CD4-positive, alpha-beta T cell treated with Interleukin-1 beta for 1 hour (primary cell): ENCODE measurements at places on chromosomes 11 and 22.
A peak's percentile ranks its signal among the peaks of the same experiment; 100 is the strongest.

DNA sequence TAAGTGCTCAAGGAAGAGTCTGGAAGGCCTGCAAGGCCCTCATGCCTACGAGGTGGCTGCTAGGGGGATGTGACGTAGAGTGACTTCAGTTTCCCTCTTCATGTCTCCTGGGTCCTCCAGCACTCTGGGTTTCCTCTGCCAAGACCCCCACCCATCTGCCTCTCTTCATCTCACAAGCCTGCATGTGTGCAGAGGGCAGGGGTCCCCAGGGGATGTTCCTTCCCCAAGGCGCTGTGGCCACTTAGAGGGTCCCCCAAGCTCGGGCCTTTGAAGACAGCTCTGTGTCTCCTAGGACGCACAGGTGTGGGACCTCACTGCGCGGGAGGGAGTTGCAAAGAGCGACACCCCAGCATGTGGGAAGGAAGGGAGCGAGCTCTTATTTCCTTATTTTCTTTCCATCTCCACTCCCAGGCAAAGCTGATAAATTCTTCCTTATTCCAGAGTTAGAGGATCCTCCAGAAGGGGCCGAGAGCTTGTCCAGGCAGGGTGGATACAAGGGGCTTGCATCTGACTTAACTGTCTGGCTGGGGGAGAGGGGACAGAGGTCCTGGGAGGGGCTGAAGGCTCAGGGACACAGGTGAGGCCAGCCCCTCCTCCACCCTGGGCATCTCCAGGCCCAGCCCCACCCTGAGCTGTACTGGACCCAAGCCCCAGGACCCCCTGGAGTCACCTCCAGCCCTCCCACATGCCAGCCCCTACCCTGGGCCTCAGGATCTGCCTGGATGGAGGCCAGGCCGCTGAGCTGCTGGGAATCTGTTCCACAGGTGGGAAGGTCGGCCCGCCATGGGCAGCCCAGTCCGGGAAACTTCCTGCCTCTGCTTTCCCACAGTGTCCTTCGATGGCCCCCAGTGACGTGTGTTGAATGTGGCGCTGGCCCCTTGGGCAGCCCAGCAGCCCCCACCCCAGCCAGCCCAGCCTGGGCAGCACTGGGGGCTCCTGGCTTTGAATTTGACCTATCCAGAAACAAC, 59.7 kb upstream of the KCNQ1OT1 start:
- DNase-seq: no peak

DNA sequence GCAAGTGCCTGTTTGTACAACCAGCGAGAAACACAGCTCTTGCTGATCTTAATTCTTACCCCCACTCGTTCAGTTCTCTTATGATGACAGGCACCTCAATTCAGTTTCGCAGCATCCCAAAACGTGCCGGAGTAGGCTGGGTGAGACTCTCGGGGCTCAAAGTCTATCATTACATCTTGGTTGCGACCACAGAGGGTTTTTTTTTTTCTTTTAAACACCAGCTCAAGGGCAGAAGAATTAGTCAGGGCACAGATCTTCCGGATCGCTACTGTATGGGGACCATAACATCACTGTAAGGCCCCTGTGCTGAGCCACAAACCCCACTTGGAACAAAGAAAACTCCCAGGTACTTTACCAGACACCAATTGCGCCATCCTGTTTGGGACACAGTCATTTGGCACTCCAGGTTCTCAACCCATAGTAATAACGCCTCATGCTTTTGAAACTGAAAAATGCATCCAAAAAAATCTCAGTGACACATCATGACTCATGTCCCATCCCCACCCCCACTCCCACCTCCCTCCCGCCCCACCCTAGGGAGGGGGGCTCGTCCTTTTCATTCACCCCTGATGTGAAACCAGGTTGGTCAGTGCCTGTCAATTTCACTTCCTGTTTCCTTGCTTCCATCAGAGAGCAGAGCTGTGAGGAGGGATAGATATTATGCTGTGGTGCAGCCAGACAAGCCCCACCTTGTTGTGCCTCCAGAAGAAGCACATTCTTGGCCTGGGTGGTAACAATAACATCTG, 41.0 kb upstream of the CD5 start:
- peak; percentile 76 for DNase-seq

DNA sequence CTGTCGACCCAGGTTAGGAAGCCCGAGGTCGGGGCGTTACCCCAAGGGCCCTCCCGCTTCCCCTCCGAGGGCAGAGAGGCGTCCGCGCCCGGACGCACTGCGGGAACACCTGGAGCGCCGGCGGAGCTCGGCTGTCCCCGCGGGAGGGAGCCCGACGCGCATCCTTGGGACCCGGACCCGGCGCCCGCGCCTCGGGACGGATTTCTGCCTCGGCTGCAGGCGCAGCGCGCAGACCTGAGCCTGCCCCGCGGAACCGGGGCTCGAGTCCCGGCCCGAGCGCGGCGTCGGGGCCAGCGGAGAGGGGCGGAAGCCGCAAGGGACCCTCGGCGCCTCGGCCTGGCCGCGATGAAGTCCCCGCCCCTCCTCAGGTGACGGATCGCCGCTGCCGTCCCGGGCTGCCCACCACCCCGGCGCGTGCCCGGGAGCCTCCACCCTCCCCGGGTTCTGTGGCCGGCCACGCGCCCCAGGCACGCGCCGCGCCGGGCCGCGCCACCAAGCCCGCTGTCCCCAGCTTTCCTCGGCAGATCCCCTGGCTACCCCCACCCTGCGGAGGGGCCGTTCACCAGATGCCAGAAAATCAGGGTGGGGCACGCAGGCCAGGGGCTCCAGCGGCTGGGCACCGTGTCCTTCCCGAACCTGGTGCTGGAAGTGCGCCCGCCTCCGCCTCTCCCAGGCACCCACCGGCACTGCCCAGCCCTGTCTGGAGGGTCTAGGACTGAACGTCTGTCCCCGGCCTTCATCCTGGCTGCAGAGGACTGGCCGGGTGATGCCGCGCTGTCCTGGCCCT, 410 bp downstream of the GLB1L3 start:
- DNase-seq: no peak

- no peak for DNase-seq
These were observed 13.6 kb upstream of the OMP start for GRCh38 chr11:77089004-77089545.

- DNase-seq: no peak
These were observed 20.5 kb upstream of the CCDC134 start for GRCh38 chr22:41779929-41780505.

- no peak for DNase-seq
These were observed 171.0 kb upstream of the ARHGAP20 start for GRCh38 chr11:110883256-110883655.

GRCh38 chr11:130606781-130607511, 158.5 kb downstream of the ADAMTS15 start:
- no peak for DNase-seq

GRCh38 chr11:133064152-133064877, 468.0 kb downstream of the OPCML start:
- no peak for DNase-seq

DNA sequence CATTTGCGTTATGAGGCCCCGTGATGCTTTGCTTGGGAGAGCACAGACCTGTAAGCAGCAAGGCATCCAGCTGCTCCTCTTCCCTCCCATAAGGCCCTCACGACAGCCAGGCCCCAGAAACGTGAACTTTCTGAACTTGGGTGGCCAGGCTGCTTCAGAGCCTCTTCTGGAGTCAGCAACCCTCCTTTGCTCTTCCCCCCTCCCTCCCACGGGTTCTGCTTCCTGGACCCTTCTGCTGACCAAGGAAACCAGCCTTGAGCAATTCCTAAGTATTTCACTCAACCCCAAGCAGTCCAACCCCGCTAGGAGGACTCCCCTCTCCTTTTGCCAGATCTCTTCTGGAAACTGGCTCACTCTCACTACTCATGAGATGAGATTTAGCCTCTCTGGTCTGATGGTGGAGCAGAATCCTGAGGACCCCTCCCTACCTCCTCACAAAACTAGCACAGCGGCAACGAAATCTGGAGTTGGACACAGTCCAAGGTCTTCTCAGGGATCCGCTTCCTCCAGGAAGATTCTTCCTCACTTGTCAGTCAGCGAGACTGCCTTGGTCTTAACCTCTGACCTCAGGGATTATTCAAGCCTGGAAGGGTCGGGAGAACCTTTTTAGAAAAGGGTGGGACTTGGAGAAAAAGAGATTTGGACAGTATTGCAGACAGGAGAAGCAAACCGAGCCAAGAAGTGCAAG, 86.2 kb downstream of the UBASH3B start:
- DNase-seq: no peak

GRCh38 chr11:119100246-119100970, 1.2 kb downstream of the DPAGT1 start:
- no peak for DNase-seq

DNA sequence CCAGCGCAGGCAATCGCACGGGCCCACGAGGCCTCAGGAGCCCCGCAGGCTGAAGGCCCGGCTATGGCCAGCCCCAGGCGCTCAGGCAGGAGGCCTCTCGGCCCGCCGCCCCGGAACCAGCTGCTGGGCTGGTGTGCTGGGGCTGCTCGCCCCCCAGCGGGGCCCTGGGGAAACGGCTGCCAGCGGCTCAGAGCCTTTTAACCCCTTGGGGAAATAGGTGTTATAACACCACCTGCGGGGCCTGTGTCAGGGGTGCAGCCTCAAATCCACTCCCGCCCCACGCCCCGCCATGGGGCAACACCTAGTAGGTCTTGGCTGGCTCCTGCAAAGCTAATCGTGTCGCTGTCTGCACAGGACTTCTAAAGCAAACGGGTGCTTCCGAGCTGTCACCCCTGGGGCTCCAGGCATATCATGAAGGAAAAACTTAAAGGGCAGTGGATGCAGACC, 237.4 kb downstream of the TTC28 start:
- DNase-seq: peak; percentile 70

GRCh38 chr11:43242401-43242800, 69.4 kb upstream of the API5 start:
- no peak for DNase-seq

DNA sequence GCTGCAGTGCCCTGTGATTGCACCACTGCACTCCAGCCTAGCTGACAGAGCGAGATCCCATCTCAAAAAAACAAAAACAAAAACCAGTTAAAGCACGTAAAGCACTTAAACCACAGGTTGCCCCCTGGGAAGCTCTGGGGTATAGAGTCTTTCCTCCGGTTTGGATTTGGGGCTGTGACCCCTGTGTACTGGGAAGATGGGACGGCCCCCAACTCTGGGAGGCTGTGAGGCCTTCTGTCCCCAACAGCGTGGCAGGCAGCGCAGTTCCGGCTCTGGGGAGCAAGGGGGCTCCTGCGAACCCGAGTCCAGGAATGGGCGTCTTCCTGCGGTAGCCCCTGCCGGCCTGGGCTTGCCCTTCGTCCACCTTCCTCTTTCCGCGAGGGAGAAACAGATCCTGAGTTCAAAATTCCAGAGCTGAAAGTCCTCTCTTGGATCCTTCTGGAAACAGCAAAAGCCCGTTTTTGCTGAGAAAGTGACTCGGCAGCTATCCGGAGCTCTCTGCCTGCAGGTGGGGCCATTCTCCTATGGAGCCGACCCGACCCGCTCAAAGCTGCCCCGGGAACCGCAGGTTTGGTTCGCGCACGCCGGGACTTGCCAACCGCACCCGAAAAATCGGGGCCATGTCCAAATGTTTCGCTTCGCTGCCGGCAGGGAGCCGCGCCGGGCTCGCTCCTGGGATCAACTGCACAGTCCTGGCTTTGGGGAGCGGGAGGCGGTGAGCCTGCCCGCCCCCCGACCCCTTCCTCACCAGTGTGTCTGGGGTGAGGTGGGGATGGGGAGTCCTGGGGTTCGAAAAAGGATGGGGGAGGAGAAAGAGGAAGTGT, 36.3 kb upstream of the POLA2 start:
- DNase-seq: peak; percentile 55

- no peak for DNase-seq
These were observed 29.1 kb upstream of the AQP11 start for GRCh38 chr11:77560605-77561004.

- no peak for DNase-seq
These were observed 6.1 kb downstream of the PI4KA start for GRCh38 chr22:20852503-20852902.

DNA sequence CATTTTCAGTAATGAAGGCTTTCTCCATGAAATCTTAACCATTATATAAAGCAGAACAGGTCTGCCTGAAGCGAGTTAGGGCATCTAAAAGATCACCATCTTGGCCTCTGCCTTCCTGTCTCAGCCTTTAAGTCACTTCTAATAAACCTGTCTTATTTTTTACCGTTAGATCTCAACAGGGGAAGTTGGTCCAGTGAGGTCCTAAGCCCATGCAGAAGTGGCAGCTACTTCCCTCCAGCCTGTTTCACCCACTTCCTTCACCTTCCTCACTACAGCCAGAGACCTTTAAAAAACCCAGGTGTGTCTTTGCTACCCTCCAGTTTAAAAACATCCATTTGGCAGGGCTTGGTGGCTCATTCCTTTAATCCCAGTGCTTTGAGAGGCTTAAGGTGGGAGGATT, 14.1 kb upstream of the LIPT2 start:
- DNase-seq: no peak

DNA sequence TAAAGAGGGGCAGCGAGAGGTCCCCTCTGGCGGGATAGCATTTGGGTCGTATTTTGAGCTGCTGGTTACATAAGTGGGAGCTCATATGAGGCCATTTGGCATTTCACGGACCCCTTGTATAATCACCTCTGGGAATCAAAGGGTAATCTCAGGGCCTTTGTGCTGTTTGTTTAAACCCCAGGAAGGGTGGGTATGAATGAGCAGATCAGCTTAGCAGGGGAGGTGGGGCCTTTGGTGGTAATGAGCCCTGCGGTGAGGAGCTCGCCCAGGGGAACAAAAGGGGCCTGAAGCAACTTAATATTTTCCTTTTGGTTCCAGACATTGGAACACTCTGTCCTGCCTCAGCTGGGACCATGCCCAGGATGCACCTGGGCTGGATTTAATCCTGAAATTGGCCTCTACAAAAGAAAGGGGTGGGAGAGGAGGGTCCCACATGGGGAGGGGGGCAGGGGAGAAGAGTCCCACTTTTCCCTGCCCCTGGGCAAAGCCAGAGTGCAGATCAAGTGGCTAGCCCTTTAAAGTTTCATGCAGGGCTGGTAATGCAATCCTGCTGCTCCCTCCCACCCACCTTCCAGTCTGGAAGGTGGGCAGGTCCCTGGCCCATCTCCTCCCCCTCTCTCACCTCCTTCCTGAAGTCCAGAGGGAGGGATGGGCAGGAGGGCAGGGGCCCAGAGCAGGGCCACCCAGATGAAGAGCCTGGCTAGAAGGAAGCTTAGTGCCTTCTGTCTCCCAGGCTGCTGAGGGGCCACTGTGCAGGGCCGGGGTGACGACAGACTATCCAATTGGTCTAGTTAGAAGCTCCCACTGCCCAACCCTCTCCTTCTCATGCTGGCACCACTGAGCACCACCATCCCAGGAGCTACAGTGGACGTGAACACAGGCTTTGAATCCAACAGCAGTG, 10.5 kb downstream of the TSKU start:
- no peak for DNase-seq

DNA sequence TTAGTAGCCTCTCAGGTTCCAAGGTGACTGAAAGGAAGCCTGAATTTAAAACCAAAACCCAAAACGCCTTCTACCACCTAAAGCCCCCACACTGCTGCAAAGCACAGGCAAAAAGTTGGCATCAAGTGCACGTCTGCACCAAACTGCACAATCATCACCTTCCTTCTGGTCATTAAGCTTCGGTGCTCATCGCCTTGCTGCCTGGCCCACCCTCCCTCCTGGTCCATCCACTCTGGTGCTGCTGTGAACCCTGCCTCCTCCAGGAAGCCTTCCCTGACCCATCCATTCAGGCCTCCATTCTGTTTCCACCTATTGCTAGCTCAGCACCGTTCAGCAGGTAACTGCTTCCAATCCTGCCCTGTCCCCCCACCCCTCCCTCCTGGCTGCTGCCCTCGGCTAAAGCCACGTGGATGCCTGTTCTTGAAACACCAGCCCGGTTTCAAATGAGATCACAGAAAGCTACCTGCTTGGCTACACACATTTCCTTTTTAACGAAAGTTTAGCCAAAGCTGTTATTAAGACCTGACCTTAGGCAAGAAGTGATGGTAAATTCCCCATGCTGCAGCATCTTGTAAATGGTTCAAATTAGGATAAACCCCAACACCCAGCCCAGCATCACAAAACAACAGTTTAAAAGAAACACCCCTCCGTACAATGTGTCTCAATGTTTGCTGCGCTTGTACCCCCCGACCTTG, 53.8 kb upstream of the CD5 start:
- no peak for DNase-seq
